ENCODE measurements at places on chromosomes 3 and 15.
A peak's percentile ranks its signal among the peaks of the same experiment; 100 is the strongest.

DNA sequence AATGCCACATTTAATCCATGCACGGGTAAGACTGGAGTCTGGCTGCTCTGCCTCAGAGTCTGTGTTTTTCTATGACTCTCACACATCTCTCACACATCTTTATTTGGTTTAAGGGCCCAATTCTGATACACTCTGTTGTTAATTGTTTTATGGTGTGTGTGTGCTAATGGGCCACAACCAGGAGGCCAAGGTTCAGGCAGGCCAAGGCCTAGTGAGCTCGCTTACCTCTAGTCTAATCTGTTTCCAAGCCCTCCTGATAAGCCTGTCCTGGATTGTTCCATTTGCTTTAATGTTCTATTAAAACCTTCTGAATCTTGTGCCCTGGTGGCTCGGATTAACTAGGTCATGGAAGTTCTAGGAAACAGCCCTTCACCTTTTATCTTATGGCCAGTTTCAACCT is 445.4 kb upstream of the DPH6 start:
- DNase-seq, result no peak

- peak; percentile 84 for DNase-seq
Observed at GRCh38 chr15:66504563-66505429, at the start of the genes RPL4 and ZWILCH. RPL4 (minus strand) TSS chr15:66504855; CDS start chr15:66504790, 65 bp downstream. ZWILCH (plus strand) TSS chr15:66505326; CDS start chr15:66505339, 13 bp downstream.

GRCh38 chr3:195135917-195136316 is 135.0 kb downstream of the XXYLT1 start:
- DNase-seq, result no peak

DNA sequence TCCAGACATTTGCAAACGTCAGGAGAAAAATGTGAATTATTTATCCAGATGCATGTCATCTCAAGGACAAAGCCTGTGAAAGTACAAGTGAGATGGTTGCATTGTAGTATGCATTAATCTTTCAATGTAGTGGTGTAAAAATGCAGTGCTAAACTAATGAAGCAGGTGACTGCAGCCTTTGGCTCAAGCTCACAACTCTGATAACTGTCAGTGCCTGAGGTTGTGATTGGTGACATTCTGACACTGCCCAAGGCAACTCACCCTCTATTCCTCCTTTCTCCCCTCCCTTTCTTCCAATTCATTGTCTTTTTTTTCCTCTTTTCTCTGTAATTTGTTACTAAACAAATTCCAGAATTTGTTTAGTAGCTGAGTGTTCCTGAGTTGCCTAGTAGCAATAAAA is 20.0 kb upstream of the TMOD3 start:
- DNase-seq, result no peak

- DNase-seq, result no peak
Observed at GRCh38 chr3:136336329-136337100, 86.4 kb downstream of the PCCB start.

GRCh38 chr15:89632563-89633430 is 22.5 kb downstream of the KIF7 start:
- DNase-seq, result no peak

GRCh38 chr3:90055666-90056065 is 948.2 kb downstream of the EPHA3 start:
- DNase-seq, result no peak

DNA sequence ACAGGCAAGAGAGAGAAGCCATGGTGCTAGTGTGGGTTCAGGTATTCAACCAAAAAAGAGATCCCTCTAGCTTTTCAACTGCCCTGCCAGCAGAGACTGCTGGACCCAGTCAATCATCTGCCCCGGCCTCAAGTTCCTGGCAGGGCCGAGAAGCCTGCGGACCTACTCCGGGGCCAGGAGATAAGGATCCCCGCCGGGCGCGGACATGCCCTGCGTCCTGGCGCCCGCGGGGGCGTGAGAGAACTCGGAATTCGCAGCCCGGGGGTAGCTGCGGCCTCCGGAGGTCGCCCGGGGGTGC is 821 bp upstream of the MAGI1 start:
- DNase-seq, result no peak

DNA sequence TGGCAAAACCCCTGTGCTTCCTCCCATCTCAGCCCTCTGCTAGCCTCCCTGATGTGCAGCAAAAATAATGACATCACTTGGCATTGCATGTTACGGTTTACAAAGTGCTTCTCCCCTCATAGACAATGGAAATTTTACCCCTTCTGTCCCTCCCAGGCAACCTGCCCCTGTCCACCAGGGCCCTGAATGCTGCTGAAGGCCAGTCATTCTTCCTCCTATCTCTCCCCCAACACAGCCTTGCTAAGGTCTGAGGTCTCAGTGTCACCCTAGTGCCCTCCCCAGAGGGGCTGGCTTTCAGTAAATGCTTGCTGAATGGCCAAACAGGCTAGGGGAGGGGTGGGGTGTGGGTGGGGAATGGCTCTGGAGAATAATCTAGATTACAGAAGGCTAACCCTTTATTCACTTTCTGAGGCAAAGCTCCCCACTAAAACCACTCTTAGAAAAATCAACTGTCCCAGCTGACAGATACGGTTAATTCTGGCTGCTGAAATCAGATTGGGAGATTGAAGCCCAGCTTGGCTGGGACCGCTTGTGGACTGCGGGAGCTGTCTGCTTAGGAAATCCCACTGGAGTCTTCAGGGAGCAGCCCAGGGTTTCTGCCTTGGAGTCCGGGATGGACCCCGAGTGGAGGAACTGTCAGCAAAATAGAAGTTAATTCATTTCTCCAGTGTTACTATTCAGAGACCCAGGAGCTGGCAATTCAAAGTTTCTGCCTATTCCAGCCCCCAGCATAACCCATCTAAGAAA is 22.9 kb downstream of the ANP32A start:
- DNase-seq, result no peak

- no peak for DNase-seq
Observed at GRCh38 chr3:156511987-156512677, 42.8 kb downstream of the SSR3 start.

DNA sequence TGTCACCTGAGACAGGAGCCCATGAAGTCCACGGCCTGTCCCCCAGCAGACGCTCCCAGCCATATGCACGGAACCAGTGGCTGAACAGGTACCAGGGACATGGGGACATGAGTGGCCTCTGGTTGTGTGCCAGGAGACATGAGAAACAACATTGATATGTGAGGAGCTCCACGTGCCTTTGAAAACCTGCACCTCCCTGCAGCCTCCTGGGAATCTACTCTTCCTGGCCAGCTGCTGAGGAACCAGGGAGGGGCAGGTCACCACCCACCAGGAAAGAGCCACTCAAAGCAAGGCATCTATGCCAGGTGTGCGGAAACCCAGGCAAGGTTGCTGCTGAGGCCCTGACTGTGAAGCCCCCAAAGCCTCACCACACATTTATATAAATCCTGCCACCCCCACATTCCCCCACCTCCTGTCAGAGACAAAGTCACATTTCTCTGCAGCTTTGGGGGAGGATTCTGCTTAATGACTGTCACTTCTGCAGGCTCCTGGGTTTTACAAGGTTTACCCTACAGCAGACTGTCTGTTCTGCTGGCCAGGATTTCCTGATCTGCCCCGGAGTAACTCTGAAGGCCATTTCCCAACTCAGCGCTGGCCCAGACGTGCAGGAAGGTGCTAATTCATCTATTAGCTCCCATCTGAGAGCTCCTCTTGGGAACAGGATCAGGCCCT is 110.8 kb downstream of the ADCY5 start:
- no peak for DNase-seq

- no peak for DNase-seq
Observed at GRCh38 chr3:27590437-27591298, 106.5 kb upstream of the SLC4A7 start.

GRCh38 chr15:98952381-98952803 is 55.2 kb downstream of the PGPEP1L start:
- DNase-seq, result no peak

DNA sequence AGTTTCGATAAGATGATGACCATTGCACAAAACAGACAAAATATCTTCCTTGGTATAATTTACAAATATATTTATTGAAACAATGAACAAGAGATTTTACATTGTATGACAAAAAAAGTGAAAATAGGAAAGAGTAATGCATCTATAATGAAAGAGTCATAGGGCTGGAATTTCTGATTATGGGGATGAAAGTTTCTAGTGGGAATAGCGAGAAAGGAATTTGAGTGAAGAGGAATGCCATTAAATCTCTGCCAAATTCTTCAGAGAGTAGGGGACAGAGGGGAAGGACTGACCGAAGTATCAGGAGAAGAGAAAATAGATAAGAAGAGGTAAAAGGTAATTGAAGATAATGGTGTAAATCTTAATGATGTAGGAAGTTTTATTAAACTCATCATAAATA is 125.4 kb downstream of the VGLL3 start:
- DNase-seq, result no peak

DNA sequence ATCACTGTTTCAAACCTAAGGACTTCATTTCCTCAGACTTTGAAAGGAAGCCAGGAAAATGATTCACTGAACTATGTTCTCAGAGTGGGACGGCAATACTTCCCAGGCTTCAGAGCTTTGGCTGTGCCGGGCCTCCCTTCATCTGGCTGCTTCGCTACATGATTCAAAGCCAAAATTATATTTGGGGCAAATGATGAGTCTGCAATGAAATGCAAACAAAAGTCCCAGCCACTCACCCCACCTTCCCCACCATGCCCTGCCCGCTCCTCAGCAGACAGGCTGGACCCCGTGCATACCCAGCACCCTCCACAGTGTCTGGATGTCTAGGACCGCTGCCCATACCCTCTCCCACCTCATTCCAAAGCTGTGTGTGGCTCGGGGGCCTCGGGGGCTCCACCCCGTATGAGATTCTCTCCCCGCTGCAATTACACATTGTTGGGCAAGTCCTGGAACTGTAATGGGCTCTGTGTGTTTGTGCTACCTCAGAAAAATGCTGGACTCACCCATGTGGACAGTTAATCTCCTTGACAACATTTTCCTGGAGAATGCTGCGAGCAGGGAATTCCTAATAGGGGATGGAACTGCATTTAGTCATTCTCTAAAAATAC is 32.2 kb downstream of the ATP10A start:
- DNase-seq, result no peak

GRCh38 chr15:58515807-58516206 is 84.0 kb downstream of the LIPC start:
- DNase-seq, result no peak

- DNase-seq, result no peak
Observed at GRCh38 chr3:128505771-128506170, 12.8 kb upstream of the GATA2 start.

DNA sequence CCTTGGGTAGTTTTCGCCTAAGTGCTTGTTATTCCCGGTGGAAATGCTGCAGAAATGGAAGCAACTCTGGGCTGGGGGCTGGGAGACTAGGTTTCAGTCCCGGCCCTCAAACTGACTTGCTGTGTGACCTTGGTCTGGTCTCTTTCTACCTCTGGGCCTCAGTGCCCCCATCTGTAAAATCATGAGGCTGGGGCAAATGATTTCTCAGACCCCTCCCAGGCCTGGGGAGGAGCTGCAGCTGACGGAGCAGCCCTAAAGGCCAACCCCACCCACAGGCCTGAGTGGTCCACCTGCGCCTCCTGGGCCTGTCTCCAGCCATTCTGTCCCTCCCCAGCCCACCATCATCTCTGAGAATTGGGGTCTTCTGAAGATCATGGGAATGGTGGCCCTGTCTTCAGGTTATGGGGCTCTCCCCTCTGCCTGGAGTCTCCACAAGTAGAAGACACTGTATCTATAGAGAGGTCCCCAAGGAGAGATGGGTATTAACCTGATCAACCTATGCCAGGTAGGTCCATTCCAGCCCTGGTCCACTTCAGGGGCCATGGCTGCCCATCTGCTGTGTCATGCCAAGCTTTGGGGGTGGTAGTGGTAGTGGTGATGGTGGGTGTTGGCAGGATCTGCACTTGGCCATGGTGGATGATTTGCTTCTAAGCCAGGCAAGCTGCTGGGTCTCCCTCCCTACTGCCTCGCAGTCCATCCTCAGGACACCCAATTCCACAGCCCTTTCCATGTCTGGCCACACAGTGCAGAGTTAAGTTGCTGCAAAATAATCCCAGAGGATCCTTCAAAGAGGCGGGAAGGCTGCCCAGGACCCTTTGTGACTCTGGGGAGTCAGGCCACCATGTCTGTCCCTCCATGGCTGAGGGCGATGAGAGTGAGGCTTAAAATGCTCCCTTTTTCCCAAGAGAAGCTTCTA is 46.0 kb downstream of the ITGA11 start:
- DNase-seq, result no peak

DNA sequence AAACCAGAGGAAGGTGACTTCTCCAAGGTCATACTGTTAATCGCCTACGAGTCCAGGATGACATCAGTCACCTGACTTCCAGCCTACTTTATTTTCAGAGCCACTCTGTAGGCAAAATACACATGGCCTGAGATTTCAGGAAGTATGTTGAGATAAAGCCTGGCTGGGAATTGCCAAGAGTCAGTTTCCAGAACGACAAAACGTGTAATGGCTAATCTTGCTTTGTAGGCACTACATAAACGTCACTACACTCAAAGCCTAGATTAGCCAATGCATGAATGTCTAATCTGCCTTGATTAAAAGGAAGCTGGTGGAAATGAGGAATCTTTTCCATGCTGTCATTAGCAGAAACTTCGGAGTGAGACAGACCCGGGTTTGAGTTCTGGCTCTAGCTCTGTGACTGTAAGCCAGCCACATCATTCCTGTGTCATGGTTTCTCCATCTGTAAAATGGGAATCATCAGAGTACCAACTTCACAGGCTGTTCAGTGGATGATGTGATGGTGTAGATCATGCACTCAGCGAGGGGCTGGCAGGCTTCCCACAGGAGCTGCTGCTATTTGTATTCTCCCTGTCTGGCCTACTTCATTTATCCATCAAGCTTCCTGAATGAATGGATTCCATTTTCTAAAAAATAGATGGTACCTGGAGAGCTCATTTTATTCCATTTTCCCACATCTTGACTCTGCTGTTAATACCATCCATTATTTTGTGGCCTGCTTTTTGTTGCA is 241.9 kb downstream of the XXYLT1 start:
- DNase-seq, result no peak

DNA sequence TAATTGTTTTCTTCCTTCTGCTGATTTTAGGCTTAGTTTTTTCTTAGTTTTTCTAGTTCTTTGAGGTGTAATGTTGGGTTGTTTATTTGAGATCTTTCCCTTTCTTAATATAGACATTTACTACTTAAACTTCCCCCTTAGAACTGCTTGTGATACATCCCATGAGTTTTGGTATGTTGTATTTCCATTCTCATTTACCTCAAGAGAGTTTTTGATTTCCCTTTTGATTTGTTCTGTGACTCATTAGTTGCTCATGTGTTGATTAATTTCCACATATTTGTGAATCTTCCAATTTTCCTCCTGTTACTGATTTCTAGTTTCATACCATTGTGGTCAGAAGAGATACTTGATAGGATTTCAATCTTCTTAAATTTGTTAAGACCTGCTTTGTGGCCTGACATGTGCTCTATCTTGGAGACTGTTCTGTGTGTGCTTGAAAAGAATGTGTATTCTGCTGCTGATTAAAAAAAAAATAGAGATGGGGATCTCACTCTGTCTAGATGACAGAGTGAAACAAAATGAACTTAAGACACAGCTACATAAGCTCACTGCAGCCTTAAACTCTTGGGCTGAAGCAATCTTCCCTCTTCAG is 22.3 kb downstream of the GRM2 start:
- DNase-seq, result no peak

DNA sequence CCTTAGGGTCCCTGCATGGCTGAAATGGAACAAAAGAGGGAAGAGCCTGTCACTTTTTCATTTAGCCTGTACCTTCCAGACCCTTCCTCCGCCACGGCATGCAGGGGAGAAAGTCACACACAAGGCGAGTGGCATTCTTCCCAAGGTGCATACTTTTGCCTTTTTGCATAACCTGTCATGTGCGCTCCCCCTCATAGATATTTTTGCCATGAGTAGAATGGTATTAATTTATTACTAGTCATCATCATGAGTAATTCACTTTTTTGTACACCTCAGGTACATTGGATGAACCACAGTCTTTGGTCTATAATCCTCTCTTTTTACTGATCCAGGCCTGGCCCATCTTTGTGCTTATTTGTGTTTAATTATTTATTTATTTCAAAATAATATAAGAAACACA is 8.9 kb upstream of the BUB1B start:
- no peak for DNase-seq
